ENCODE measurements at places on chromosomes 11 and 22.
A peak's percentile ranks its signal among the peaks of the same experiment; 100 is the strongest.

DNA sequence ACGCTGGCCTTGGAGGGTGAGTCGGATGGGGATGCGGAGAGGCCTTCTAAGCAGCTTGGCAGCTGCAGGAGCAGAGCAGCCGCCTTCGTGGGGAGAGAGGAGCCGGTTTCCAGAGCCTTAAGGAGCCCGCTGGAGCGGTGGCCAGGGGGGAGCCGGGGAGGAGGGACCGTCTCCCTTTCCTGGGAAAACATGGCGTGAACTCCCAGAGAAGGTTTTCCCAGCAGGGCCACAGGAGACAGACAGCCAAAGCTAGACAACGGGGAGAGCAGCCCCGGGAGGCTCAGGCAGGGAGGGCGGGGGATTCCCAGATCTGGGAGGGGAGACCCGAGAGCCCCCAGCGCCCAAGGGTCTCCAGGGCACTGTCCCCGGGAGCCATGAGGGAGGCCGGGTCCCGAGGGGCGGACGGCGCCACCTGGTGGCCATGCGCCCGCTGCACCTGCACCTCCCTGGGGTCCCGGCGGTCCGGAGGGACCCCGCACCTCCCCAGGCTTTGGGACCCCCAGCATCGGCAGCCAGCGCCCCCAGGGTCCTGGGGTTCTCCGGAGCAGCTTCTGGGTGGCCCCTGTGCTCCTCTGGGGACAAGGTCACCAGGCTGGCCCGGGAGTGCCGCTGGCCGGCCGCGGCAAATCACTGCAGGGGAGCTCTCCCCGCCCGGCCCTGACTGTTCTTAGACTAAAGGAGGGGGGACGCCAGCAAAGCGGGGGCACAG lies 2.4 kb upstream of the SYT8 start:
- DNase-seq: peak; percentile 68

DNA sequence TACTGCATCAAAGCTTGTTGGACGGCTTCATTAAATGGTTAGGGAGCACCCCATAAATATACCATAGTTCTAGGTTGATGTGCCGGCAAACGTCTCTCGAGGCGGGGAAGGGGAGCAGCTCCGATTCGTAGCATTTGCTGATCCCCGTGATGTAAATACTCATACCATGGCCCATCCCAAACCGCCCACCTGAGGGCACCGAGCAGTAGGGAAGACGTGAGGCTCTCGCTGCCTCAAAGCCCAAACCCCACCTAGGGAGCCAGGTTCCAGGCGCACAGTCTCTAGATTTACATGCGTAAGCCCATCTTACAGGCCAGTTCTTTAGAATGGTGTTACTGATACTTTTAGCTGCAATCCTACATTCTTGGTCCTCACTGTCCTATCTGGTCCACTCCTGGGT lies 124.0 kb downstream of the FEZ1 start:
- no peak for DNase-seq

- no peak for DNase-seq
Observed at GRCh38 chr11:62242021-62242420, at the start of gene SCGB1D2. Gene SCGB1D2, plus strand, starts transcription at chr11:62242239. Its CDS starts 69 bp downstream, at chr11:62242308.

GRCh38 chr22:28029201-28029948 lies 110.3 kb upstream of the PITPNB start:
- DNase-seq: no peak

DNA sequence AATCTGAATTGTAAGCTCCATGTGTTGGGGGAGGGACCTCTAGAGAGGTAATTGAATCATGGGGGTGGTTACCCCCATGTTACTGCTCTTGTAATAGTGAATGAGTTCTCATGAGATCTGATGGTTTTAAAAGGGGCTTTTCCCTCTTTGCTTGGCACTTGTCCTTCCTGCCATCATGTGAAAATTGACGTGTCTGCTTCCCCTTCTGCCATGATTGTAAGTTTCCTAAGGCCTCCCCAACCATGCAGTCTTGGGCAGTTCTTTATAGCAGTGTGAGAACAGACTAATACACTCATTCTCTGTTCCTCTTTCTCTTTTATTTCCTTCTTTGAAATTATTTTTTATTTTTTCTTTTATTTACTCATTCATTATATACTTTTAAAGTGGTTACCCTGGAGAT lies 239.4 kb downstream of the CSNK2A3 start:
- no peak for DNase-seq

DNA sequence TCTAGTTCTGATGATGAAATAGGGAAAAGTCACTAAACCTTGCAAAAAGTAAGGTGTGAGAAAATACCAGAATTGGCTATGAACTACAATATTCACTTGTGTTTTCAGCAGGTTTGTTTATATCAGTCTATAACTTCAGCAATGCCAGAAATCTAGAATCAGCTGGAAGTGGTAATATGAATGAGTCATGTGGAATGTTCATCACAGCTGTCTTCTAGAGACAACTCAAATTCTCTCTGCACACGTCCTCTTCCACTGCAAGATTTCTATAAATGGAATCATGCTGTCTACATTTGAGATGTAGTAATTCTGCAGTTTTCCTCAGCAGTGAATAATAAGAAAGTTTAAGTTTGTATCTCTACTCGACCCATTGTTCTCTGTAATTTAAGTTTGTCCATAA lies 89.9 kb downstream of the OR4A15 start:
- DNase-seq: no peak

GRCh38 chr22:40401981-40402406 lies 31.6 kb downstream of the SGSM3 start:
- DNase-seq: no peak

DNA sequence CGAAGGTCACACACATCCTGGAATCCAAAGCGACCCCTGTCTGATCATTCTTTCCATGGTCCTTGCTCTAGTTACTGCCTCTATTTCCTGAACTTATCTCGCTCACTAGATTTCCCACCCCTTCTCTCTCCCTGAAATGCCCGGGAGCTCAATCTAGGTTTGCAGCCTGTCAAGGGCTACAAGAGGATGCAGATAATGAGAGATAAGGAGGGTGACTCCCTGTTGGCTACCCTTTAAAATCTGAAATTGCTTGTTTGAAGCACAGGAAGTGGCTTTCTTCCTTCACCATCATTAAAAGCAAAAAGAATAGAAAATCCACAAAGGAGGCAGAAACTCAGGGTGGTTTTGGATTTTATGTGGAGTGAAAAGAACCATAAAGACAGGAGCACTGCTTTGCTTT lies 13.0 kb upstream of the FLI1 start:
- no peak for DNase-seq

GRCh38 chr22:24428751-24429410 lies 1.5 kb downstream of the ADORA2A start:
- DNase-seq: no peak

GRCh38 chr11:41382927-41383326 lies 76.5 kb downstream of the LRRC4C start:
- DNase-seq: no peak

- DNase-seq: no peak
Observed at GRCh38 chr11:60241786-60242185, 1.2 kb downstream of the MS4A4E start.

GRCh38 chr11:35629914-35630313 lies 11.7 kb downstream of the FJX1 start:
- no peak for DNase-seq

- no peak for DNase-seq
Observed at GRCh38 chr11:126339073-126339862, 16.2 kb upstream of the ST3GAL4 start.

GRCh38 chr11:74090701-74091100 lies 80.1 kb downstream of the C2CD3 start:
- no peak for DNase-seq

- no peak for DNase-seq
Observed at GRCh38 chr11:76810151-76810853, 27.1 kb downstream of the TSKU start.

DNA sequence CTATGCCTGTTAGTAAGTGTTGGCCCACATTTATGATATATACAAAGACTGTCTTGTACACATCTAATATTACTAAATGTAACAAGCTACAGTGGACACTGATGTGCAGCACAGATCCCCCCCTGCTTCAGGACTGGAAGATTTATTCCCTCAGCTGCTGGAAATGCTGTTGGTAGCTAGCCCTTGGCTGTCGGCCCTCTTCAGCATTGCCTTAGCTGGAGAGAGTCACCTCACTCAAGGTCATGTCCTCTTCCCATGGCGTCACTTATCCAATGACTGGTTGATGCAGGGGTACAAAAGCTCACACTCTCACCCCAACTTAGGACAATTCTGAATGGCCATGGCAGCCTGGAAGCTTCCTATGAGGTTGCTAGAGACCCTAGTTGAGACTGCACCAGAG lies 312.7 kb downstream of the SOX6 start:
- DNase-seq: no peak

DNA sequence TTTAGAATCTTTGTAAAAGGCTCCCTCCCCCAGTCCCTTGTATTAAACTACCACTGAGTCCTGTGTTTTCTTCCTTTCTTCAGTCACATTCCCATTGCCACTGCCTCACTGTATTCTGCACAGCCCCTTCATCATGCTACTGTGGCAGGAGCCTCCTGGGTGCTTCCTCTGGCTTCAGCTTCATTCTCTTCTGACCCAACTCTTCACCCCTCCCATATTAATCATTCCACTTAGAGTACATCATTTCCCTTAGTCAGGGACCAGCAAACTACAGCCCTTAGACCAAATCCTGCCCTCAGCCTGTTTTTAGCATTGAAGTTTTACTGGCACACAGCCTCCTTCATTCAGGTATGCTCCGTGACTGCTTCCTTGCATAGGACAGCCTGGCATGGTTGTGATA lies 127.7 kb upstream of the MTNR1B start:
- no peak for DNase-seq

- DNase-seq: no peak
Observed at GRCh38 chr22:17116572-17117330, 4.4 kb downstream of the TMEM121B start.

DNA sequence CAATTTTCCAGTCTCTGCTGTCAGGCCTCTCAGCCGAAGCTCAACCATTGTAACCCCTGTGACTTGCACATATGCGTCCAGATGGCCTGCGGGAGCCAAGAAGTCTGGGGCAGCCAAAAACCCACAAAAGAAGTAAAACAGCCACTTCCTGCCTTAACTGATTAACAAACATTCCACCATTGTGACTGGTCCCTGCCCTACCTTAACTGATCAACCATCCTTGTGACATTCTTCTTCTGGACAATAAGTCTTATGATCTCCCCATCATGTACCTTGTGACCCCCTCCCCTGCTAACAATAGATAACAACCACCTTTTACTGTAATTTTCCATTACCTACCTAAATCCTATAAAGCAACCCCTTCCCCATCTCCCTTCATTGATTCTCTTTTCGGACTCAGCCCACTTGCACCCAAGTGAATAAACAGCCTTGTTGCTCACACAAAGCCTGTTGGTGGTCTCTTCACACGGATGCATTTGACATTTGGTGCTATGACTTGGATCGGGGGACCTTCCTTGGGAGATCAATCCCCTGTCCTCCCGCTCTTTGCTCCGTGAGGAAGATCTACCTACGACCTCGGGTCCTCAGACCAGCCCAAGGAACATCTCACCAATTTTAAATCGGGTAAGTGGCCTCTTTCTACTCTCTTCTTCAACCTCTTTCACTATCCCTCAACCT lies 1.3 kb upstream of the NDUFC2 start:
- no peak for DNase-seq

DNA sequence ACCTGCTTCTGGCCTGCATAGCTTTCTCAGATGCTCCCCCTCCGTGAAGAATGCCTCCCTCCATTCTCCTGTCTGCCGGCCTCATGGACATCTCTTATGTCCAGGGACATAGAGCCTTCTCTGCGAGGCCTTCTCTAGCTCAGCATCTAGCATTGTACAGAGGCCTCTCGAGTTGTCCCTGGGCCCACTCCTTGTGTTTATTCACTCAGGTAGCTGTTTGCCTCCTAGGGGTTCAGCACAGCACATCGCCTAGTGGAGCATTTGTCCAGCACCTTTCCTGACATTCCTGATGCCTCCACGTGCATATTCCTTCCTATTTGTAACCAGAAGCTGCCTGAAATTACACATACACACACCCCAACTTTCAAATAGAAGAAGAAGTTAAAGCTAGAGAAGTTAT lies 101.3 kb downstream of the TBC1D22A start:
- DNase-seq: no peak

- no peak for DNase-seq
Observed at GRCh38 chr11:71172680-71173079, 79.7 kb downstream of the SHANK2 start.

DNA sequence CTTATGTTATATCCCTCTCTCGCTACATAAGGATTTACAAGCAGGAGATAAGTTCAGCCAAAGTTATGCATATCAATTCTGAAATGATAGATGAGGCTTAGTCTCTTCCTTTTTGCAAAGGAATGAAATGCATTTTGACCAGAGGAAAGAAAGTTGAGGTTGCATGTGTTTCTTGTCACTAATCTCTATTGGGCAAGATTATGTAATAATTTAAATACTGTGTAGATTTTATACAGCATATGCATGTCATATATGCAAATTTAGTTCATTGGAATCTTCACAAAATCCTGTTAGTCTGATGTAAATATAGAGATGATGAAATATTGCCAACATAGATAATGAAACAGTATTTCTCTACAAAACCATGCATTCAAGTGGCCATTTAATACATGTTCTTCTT lies 858.7 kb upstream of the RAG2 start:
- no peak for DNase-seq

GRCh38 chr11:11504071-11504470 lies 117.7 kb downstream of the GALNT18 start:
- no peak for DNase-seq

- no peak for DNase-seq
Observed at GRCh38 chr22:40904101-40904500, 42.2 kb upstream of the DNAJB7 start.

DNA sequence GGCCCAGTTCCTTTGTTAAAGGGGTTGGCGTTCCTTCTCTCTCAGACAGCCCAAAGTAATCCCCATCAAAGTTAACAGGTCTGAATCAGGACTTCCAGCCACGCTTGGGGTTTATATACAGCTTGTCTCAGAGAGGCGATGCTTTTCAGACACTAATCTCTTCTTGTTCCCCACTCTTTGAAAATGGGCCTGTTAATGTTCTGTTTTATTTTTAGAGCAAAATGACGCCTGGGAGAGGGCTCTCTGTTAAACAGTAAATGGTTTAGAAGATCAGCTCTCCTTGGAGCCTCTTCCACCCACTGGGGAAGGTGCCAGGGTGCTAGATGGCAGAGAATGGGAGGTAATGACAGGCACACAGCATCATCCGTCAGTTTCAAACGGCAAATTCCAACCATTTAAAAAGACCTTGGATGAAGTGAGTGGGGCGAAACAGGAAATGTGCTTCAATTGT lies 235.9 kb upstream of the NARS2 start:
- DNase-seq: no peak

- DNase-seq: no peak
Observed at GRCh38 chr11:128757235-128757711, 63.4 kb downstream of the FLI1 start.

GRCh38 chr22:39349506-39349966 lies 255 bp upstream of the SYNGR1 start:
- DNase-seq: peak; percentile 56

Data from D721Med (cell line).